Thoracic aorta endothelial cell (primary cell): ENCODE measurements at places on chromosomes 6 and 20. TPM values are rescaled to one million over a fixed set of nuclear protein-coding genes. Genes with fewer than 3 reads are reported as not detected.

ZNF831 gene
- total RNA-seq = not detected in 2 replicates

BEND3 gene
- 5.6 and 6.6 TPM in 2 replicates for total RNA-seq

COL9A1 gene
- total RNA-seq = not detected in 2 replicates

C4B gene
- total RNA-seq = 0.43 and 1.9 TPM in 2 replicates

COL11A2 gene
- total RNA-seq = 0.13 and 0.29 TPM in 2 replicates

KCNS1 gene
- 0.13 and 0.29 TPM in 2 replicates for total RNA-seq

TFAP2D gene
- total RNA-seq = not detected in 2 replicates

LPA gene
- not detected in 2 replicates for total RNA-seq

PCIF1 gene
- total RNA-seq = 12.2 and 15.7 TPM in 2 replicates

PDE7B gene
- total RNA-seq = 32.0 and 64.5 TPM in 2 replicates

MICA gene
- 31.8 and 44.9 TPM in 2 replicates for total RNA-seq

MOG gene
- total RNA-seq = not detected in 2 replicates

NRSN1 gene
- total RNA-seq = not detected in 2 replicates

MCCD1 gene
- total RNA-seq = not detected in 2 replicates

AIF1 gene
- not detected in 2 replicates for total RNA-seq

SEL1L2 gene
- not detected in 2 replicates for total RNA-seq

ESR1 gene
- 0.13 TPM in 1 of 2 replicates, not detected in the other for total RNA-seq

KHDC1 gene
- 1.1 and 1.5 TPM in 2 replicates for total RNA-seq

TREM2 gene
- total RNA-seq = not detected in 2 replicates

LSM2 gene
- total RNA-seq = 51.3 and 55.1 TPM in 2 replicates

MACROD2 gene
- total RNA-seq = 0.66 and 1.0 TPM in 2 replicates

RSPH4A gene
- not detected in 2 replicates for total RNA-seq

HLA-DQA1 gene
- not detected in 2 replicates for total RNA-seq

C6orf58 gene
- total RNA-seq = not detected in 2 replicates

PRDM13 gene
- not detected in 2 replicates for total RNA-seq

SMIM26 gene
- total RNA-seq = 61.2 and 77.2 TPM in 2 replicates

BMP6 gene
- 203 and 233 TPM in 2 replicates for total RNA-seq

FAM83D gene
- 33.8 and 63.0 TPM in 2 replicates for total RNA-seq

WFDC10B gene
- not detected in 2 replicates for total RNA-seq

MUC21 gene
- total RNA-seq = not detected in 2 replicates

MUC22 gene
- not detected in 2 replicates for total RNA-seq

ELOVL4 gene
- total RNA-seq = 1.9 and 2.0 TPM in 2 replicates

C6orf15 gene
- total RNA-seq = not detected in 2 replicates

AGER gene
- 0.27 and 0.36 TPM in 2 replicates for total RNA-seq

DDX43 gene
- total RNA-seq = 0.66 and 0.72 TPM in 2 replicates

RBM24 gene
- 3.2 and 4.8 TPM in 2 replicates for total RNA-seq

VAPB gene
- total RNA-seq = 23.3 and 25.3 TPM in 2 replicates

CGA gene
- not detected in 2 replicates for total RNA-seq

DOK5 gene
- total RNA-seq = 2.7 and 10.4 TPM in 2 replicates

NFATC2 gene
- 5.7 and 7.0 TPM in 2 replicates for total RNA-seq

CST5 gene
- not detected in 2 replicates for total RNA-seq

ADGRF1 gene
- total RNA-seq = not detected in 2 replicates

SMLR1 gene
- not detected in 2 replicates for total RNA-seq

RWDD2A gene
- 3.4 and 4.3 TPM in 2 replicates for total RNA-seq

ADAM33 gene
- not detected in 2 replicates for total RNA-seq

UNC93A gene
- total RNA-seq = not detected in 2 replicates

CLVS2 gene
- not detected in 2 replicates for total RNA-seq

TRDN gene
- not detected in 2 replicates for total RNA-seq

PRIM2 gene
- 41.5 and 46.2 TPM in 2 replicates for total RNA-seq

SPATA25 gene
- 0.79 and 1.2 TPM in 2 replicates for total RNA-seq

OPRL1 gene
- 0.93 and 1.0 TPM in 2 replicates for total RNA-seq

MAS1 gene
- not detected in 2 replicates for total RNA-seq

EDEM2 gene
- 36.6 and 43.8 TPM in 2 replicates for total RNA-seq

FOXA2 gene
- total RNA-seq = not detected in 2 replicates

ABHD16B gene
- not detected in 2 replicates for total RNA-seq

TFAP2C gene
- not detected in 2 replicates for total RNA-seq
